ENCODE measurements at places on chromosomes 13 and 19.

DNA sequence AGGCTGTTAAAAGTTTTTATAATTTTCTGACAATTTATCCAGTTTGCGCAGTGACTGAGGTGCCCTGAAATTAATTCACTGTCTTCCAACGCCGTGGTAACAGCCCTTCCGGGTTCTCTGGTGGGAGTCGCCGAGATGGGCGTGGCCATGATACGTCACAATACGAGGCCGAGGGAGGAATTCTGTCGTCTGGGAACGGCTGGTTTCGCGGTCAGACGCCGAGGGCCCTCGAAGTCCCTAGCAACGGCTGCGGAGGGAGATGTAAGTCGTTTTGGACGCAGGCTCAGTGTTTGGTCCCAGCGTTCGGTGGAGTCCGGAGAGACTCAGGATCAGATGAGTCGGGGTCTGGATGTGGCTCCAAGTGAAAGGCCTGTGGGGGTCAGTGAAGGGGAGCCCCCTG lies 21.7 kb downstream of the ZNF613 start:
- no peak for DNase-seq

- DNase-seq: no peak
Observed at GRCh38 chr19:6127716-6128335, 7.6 kb upstream of the ACSBG2 start.

GRCh38 chr13:20528452-20528851 lies 2.8 kb upstream of the CRYL1 start:
- no peak for DNase-seq

DNA sequence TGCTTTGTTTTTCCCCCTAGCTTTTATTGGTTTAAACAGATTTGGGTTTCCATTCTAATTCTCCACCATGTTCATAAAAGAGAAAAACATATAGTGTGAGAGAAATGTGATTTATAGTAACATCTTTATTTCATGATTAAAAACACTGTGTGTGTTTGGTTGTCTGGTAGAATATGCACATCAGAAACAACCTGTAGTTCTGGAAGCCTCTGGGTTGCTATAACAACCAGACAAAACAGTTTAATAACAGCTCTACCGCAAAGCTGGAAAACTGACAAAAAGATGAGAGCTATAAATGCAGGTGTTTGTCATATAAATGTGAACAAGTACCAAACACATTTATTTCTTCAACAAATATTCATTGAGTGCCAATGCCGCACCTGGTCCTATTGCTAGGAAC lies 9.8 kb downstream of the KBTBD6 start:
- no peak for DNase-seq

GRCh38 chr19:22603518-22604440 lies 30.3 kb upstream of the ZNF492 start:
- no peak for DNase-seq

GRCh38 chr13:46662690-46663089 lies 109.7 kb downstream of the LRCH1 start:
- DNase-seq: no peak

GRCh38 chr13:20331419-20331818 lies 99.3 kb upstream of the GJB6 start:
- DNase-seq: no peak

DNA sequence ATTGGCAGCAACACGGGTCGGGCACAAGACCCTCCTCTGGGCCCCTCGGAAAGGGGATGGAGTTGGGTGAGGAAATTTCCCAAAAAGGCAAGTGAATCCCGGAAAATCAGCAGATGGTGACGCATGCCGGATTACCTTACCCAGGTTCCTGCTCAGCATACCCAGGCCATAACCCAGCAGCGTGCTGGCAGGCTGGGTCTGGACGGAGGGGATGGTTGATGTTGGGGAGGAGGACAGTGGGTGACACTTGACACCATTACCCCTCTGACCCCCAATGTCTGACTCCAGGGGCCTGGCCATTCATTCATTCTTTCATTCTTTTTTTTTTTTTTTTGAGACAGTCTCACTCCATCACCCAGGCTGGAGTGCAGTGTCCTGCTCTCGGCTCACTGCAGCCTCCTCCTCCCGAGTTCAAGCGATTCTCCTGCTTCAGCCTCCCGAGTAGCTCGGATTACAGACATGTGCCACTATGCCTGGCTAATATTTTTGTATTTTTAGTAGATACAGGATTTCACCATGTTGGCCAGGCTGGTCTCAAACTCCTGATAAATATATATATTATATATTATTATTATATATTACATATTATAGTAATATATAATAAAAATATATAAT lies 799 bp downstream of the PVR start:
- DNase-seq: no peak

DNA sequence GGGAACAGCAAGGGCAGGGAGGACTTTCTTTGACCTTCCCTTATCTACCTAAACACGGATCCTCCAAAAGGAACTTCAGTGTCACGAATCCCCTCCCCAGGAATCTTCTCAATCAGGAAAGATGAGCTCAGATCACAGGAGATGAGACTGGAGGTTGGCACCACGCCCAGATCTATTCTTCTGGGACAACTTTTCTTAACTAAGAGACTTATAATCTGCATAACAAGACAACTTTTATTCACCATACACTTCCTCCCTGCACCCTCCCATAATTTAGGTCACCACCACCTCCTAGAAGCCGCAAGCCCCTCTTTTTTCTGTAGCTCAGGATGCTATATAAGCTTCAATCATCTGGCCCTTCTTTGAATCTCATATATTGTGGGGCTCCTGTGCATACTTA lies 19.2 kb upstream of the AKT2 start:
- no peak for DNase-seq

GRCh38 chr13:106522898-106523525 lies 12.4 kb downstream of the EFNB2 start:
- no peak for DNase-seq

DNA sequence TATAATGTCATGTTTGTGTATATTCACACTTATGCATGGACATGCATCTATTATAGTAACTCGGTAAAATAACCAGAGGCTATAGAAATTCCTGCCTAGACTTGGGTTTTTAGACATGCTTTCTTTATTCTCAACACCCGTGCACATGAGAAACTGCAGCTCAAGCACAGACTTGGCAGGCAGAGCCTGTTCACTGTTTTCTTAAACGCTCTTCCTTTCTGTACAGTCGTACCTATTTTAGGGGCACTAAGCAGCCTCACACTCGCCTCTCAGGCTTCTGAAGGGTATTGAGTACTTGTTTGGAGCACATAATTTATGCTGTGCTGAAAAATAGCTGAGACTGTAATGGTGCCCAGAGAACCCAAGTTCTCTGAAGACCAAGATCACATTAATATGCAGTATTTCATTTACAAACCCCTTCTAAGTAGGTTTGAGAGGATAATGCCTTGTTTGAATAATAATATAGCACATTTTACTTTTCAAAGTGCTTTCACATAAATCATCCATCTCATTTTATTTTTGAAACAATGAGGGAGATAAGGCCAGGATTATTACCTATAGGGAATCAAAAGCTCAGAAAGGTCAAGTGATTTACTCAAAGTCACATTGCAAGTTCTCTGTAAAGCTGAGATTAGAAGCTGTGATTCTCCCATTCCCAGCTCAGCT lies 429.9 kb downstream of the SPRY2 start:
- DNase-seq: no peak

DNA sequence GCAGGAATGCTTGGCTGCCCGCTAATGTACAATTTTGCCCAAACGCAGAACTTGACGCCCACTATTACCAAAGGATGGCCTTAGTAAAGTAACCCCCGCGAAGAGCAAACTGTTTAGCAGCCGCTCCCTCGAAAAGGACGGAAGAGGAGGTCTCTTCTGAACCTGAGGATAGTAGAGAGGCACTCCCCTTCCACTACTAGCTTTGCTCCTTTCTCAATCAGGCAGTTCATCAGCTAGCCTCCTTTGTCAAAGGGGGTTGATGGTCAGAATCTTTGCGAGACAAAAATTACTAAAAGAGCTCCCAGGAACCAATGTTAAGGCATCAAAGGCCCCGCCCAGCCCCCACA lies 534 bp downstream of the CAB39L start:
- DNase-seq: no peak

DNA sequence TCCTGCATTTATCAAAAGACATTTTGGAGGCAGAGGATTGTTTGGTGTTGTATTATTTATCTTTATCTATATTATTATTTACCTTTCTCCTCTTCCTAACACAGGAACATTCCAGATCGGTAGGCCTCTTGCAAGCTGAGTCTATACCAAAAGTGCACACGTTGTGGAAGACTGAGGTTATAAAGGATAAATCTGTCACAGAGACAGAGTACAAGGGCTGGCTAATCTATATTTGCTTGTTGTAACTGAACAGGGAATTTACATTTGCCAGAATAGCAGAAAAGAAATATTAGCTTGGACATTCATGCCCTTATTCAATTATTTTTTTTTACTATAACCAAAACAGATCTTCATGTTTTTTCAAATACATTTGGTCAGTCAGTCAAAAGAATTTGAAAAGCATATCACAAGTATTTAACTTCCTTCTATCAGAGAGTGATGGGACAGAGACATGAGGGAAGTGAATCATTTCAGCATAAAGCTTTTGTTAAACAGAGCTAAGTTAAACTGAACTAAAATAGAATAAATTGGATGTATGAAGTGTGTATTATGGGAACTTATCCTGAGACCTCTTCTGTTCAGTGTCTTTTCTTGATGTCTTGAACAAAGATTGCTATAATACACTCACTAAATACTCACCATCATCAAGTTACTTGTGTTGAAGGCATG lies 352.5 kb downstream of the DNAJC15 start:
- no peak for DNase-seq

- DNase-seq: no peak
Observed at GRCh38 chr19:14786421-14786851, 8.1 kb upstream of the ADGRE2 start.

DNA sequence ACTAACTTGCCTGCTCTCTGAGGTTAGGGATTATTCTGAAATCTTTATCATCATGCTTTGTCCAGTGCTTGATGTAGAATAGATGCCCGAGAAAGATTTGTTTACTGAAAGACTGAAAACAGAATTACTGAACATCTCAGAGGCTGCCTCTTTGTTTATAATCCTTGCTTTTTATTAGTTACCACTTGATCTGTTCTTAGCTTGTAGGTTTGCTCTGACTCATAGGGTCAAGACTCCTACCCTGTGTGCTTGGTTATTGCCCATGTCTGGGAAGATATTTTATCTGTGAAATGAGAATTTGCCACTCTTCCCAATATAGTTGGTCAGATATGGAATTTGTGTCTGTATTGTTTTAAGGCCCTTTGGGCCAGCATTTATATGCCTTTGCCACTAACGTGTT lies 675.3 kb downstream of the DIAPH3 start:
- no peak for DNase-seq

DNA sequence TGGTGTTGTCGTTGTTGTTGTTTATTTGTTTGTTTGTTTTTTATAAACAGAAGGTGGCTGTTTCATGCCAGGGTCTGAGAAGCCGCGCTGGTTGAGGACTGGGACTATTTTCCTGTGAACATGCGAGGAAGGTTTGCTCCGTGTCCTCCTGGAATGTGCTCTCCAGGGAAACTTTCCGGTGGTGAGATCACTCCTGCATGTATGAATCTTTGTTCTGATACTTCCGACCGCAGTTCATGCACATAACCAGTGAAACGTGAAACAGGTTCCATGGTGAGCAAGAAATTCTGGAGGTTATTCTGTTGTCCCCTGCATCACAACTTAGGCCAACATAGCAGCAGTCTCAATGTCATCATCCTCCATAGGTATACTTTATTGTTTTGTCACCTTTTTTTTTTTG lies 187.6 kb upstream of the ARGLU1 start:
- DNase-seq: no peak

GRCh38 chr13:52933547-52934210 lies 85.2 kb upstream of the PCDH8 start:
- no peak for DNase-seq

GRCh38 chr19:54682306-54682856 lies 19.6 kb downstream of the LILRB4 start:
- DNase-seq: no peak

- no peak for DNase-seq
Observed at GRCh38 chr13:102028206-102028605, 373.6 kb downstream of the FGF14 start.

- no peak for DNase-seq
Observed at GRCh38 chr13:28655561-28655960, 3.4 kb upstream of the POMP start.

GRCh38 chr19:7970716-7971448 lies 27.4 kb upstream of the TIMM44 start:
- DNase-seq: no peak

DNA sequence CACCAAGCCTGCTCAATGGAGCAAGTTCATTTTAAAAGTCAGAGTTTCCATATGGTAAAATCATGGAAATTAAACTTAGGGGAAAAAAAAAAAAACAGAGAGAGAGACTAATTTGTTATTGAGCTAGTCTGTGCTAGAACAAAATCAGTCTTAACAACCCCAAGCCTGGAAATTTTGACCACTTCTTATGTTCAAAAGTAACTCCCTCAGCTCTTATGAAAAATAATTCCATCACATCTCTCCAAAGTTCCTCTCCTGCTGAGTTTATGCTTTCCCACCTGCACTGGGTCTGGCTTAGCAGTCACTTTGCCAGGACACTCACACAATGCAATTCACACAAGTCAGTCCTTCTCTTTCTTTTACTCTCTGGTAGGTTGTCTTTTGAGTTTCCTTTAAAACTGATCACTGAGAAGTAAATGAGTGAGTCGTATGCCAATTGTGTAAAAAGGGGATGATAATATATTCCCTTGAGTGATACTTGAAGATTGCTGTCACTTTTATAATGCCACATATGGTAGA lies 92.6 kb downstream of the ENOX1 start:
- no peak for DNase-seq

DNA sequence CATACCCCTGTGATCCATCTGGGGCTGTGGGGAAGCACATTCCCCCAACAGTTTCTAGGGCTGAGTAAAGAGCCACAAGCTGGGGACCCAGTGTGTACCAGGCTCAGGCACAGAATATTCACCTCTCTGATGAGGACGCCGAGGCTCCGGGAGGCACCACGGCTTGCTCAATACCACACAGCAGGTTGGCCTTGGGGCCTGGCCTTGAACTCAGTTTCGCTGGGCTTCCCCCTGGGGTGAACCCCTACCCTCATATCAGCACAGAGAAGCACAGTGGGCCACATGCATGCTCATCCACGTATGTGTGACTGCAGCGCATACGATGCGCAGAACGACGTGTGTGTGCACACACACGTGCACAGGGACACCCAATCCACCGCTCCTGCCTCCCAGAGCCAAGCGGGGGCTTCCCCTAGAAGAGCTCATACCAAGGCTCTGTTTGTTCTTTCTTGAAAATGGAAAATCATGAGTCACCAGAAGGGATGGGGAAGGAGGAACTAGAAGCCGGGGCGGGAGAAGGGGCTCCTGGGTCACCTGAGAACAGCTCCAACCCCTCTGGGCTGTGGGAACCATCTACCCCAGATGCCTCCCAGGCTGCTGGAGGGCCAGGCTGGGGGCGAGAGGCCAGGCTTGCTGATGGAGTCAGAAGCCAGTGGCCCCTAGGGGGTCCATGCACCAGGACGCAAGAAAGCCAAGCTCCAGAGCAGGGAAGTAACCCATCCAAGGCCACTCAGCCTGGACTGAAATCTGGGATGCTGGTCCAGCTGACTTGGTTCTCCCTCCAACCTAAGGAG lies 4.9 kb upstream of the PDE4C start:
- DNase-seq: no peak
